ENCODE measurements at places on chromosomes 16 and 17. TPM values are rescaled to one million over a fixed set of nuclear protein-coding genes. Genes with fewer than 3 reads are reported as not detected.

SLFN14 gene
- not detected for total RNA-seq

DNA sequence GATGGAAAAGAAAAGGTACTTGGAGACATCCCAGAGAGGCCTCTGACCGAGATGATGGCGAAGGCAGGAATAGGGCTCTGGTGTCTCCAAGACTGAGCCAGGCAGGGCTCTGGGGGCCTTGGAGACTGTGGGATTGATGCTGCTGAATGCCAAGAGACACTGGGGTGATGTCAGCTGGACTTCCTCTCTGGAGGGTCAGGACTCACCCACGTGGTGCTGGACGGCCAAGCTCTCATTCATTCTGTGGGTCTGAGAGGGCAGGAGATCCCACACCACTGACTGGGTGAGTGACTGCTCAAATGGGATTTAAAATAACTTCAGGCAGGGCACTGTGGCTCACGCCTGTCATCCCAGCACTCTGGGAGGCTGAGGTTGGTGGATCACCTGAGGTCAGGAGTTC is 64.8 kb downstream of the NT5M start:
- peak; percentile 26 for DNase-seq

DNA sequence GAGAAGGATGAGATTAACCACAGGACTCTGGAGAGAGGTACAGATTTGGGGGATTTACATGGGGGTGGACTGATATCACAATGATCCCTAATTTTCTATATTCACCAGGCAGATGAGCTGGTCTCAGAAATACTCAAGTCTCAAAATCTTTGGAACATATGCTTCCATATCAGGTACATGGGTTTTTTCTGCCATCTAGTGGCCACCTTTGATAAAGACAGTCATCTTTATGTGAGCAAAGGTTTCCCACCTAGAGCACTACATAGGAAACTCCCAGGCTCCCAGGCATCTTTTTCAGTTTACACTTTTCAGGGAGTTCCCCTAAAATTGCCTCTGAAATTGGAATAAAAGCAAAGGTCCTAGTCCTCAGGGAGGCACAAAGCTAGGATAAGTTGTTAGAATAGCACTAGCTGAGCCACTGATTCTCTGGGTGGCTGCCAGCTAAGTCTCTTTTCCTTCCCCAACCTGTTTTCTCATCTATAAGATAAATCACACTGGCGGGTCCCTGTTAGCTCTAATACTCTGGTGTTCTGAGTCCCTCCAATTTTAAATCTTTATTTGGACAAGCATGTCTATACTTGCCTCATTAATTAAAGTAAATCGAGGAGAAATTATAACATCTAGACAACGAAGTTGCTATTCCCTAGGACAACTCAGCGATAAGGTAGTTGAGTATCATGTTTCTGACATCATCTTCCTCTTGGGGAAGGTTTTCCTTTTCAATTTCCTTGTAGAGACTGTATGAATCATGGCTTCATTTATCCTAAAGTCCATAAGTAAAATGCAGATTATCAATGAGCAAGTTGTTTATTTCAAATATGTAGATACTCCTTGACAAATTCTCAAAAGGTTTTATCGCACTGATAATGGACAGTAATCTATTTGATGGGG is 19.0 kb upstream of the MON1B start:
- DNase-seq: peak; percentile 59

DNA sequence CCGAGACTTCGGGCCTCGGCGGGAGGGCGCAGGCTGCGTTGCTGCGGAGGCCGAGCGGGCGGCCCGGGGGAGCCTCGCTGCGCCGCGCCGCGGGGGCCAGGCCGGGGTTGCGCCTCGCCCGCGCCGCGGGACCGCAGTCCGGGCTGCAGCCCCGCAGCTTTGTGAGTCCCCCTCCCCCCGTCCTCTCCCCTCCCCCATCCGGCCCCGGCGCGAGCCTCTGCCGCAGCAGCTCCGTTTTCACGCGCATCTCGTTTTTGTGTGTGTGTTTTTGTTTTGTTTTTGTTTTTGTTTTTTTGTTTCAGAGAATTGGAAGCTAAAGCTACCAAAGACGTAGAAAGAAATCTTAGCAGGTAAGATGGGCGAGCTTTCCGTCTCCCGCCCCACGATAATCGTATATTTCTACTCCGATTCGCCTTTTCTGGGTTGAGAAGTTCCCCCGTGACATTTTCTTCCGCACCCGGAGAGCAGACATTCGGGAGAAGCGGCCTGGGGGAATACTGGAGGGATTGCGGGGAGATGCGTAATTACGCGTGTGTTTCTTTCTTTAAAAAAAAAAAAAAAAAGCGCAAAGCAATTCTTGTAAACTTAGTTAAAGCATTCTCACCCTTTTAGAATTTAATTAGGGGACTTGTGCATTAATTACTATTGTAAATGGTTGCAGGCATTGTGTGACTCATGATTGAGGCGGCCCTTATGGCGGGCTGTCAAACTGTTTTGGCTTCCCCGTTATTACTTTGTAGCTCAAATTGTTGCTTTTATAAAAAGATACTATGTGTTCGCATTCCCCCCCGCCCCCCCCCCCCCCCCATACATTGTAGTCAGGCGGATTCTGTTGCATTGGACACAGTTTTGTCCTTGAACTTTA is 732 bp downstream of the TNRC6A start:
- DNase-seq: peak; percentile 18

DNA sequence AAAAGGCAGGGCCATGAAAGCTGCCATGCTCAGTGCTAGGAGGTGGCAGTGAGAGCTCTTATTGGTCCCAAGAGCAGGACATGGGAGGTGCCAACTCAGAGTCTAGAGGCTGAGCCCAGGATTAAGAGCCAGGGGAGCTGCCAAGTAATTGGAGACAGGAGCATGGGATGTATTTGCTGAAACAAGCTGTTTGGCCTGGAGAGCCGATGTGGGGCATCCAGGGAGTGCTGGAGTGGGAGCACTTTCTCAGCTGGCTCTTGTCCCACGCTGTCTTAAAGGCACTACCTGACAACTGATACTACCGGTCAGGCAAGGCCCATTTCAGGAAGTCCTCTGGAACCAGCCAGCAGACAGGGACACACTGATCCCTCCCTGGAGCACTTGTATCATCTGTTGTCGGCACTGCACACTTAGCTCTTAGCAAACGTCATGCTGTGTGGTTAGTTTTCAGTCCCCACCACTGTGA is 19.3 kb downstream of the ANKFN1 start:
- DNase-seq: no peak

- peak; percentile 91 for DNase-seq
Observed at GRCh38 chr16:46859719-46860152, 24.4 kb upstream of the GPT2 start.

All from IMR-90 (cell line).